ENCODE measurements at places on chromosomes 6 and 20.

DNA sequence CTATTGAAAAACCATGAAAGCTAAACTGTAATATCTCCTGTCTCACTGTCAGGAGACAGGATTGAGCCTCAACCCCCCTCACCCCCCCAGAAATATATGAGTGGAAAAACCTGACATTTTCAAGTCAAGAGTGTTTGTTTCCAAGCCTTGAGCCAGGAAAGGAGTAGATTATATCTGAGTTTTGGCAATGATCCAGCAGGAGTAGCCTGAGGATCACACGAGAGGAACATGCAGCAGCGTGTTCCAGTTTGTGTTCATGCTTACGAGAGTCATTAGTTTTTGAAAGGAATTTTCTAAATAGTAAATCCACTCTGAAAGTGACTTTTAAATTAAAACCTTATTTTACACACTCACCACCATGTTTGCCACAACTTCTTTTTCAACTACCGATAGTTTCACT is 15.8 kb downstream of the IL22RA2 start:
- DNase-seq = no peak

DNA sequence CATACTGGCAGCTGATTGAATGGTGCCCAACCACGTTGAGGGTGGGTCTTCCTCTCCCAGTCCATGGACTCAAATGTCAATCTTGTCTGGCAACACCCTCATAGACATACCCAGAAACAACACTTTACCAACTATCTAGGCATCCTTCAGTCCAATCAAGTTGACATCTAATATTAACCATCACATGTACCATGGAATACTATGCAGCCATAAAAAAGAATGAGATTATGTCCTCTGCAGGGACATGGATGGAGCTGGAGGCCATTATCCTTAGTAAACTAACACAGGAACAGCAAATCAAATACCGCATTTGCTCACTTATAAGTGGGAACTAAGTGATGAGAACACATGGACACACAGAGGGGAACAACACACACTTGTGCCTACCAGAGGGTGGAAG is 206.9 kb upstream of the RNF217 start:
- DNase-seq = no peak

DNA sequence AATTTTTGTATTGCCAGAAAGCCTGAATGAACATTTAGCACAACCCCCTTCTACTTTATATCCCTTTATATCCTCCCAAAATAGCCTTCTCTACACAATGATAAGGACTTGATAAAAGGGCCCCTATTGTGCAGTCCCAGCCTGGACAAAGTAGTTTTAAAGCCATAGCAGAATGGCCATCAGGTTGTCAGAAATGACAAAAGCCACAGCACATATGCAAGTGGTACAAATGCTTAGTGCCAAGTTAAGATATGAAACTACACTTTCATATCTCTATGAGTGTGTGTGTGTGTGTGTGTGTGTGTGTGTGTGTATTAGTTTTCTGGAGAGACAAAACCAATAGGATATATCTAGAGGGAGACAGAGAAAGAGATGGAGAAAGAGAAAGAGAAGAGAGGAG is 132.6 kb downstream of the SGK1 start:
- no peak for DNase-seq

GRCh38 chr6:37878150-37878710 is 58.7 kb downstream of the ZFAND3 start:
- no peak for DNase-seq

- DNase-seq = no peak
Observed at GRCh38 chr6:132866762-132867449, 52.5 kb downstream of the RPS12 start.

GRCh38 chr20:62087227-62087626 is 21.5 kb upstream of the TAF4 start:
- DNase-seq = no peak

DNA sequence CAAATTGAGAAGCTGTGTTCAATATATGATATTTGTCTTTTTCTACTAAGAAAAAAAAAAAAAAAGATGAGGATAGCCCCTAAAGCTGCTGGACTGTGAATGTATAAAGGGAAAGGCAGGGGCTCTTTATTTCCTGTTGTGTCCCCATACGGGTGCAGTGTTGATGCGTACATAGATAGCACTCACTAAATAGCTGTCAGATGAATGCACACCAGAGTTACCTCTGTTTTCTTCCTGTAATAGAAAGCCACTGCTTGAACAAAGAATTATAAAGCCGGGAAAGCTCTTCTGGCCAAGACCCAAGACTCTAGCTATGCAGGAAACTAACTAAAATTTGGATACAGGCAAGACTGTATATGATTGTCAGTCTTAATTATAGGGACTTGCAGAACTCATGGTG is 260.0 kb downstream of the FARS2 start:
- no peak for DNase-seq

- no peak for DNase-seq
Observed at GRCh38 chr6:11810854-11811643, 32.4 kb upstream of the ADTRP start.

- DNase-seq = peak; percentile 17
Observed at GRCh38 chr20:36461600-36462439, 79.5 kb upstream of the MYL9 start.

DNA sequence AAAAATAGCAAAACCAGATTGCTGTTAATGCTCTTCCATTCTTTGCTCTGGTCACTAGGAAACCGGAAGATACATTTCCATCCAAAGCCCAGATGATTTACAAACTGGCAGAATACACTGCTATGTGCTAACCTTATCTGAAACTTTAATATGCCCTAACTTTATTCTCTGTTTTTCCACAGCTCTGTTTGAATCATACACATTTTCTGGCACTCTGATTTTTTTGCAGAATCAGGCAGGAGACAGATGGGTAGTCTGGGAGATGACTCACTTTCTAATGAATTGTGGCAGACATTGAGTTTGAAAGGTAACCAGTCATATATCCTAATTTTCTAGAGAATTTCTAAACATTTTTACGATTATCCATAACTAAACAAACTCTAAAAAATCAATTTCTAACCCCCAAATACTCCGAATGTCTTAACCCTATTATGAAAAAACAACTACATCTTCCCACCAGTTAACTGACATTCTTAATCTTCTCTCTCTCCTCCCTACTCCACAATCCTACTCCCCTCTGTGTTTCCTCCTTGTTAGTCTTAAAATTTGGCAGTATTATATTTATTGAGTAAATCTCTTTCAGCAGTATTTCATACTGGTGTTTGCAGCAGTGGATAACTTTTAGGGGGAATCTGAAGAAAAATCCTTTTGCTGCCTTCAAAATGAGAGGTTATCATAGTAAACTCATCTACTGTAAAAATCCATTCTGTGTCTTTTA is 63.5 kb downstream of the MAN1A1 start:
- no peak for DNase-seq

DNA sequence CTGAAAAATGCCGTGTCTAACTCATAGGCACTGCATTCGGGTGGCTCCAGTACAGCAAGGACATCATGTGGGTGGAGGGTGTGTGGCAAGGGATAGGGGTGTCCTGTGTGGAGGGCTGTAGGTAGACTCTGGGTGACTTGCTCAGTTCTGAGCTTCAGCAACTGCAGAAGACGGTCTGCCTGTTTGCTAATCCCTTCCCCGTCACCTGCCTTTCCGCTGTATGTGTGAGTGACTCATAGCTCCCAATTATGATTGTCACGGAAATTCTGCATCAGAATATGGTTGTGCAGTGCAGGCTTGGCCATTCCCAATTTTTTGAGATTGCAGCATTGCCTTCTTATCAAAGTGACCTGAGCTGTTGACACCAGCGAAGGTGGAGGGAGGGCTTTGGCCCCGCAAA is 174.3 kb downstream of the CDH4 start:
- no peak for DNase-seq

DNA sequence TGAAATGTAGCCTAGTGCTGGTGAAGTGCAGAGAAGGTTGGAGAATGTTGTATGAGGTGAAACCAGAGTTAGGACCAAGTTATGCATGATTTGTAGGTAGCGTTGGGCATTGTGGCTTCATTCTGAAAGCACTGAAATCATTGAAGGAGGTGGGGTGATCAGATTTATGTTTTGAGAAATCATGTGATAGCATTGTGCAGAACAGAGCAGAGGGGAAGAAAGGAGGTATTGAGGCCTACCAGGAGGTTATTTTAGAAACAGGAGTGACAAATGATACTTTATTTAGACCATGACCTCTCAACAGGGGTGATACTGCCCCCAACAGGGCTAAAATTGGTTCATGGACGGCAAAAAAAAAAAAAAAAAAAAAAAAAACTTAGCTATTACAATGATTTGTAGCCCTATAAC is 15.6 kb upstream of the HMGN3 start:
- DNase-seq = no peak

DNA sequence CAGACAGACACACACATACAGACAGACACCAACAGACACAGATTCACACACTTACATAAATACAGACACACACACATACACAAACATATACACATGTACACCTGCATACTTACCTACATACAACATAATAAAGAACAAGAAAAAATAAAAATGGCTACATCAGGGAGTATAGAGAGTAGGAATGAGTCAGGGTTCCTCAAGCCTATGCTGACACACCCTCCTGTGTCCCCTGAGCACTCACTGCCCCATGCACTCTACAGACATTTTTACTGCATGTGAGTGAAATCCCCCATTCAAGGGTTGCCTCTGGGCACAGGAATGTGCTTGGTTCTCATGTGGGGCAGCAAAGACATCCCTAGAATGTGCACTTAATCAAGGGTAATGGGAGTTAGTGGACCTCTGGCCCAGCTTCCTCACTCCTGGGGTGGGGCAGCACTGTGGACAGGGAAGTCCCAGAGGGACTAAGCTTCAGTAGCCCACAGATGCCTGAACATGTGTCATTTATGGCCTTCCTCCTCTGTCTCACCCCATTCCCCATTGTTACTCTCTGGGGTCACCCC is 185.9 kb upstream of the FOXA2 start:
- DNase-seq = no peak

- no peak for DNase-seq
Observed at GRCh38 chr20:49320460-49320859, 42.6 kb upstream of the ZNFX1 start.

- DNase-seq = no peak
Observed at GRCh38 chr6:107699697-107700325, 124.3 kb downstream of the SCML4 start.

- no peak for DNase-seq
Observed at GRCh38 chr20:50735813-50736212, 4.4 kb downstream of the PARD6B start.

DNA sequence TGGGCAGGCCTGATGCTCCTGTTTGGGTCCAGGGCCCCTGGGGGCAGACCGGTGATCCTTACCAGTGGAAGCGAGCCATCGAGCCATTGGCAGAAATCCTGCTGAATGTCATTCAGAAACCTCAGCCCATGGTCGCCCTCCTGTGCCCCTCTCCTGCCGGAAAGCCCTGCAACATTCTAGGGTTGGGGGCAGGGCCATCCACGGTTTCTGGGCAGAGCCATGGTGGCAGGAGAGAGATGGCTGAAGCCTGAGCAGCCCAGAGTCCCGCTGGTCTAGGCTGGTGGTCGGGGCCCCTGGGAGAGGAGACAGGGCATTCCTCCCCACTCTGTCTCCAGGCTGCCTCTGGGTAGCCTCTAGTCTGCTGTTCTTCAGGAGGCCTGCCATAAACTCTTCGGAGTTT is 19.6 kb upstream of the CHMP4B start:
- DNase-seq = no peak

DNA sequence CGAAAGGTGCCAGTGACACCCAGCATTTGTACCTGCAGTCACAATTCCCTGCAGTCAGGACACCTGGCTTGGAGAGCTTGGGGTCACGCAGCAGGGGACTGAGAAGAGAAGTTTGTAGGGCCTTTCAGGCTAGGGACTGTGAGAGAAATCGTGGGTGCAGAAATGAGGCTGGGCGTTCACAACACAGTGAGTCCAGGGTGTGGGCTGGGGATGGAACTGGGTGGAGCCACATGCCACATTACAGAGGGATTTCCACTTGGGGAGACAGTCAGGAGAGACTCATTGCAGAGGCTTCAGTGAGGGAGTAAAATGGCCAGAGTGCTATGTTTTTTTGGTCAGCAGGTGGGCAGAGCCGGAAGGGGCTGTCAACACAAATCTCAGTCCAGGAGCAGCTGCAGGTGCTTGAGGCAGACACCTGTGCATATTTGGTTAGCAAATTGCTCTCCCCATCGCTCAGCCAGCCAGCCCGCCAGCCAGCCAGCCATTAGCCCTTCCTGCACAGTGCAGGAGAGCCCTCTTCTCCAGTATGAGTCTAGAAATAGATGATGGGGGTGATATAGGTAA is 7.4 kb downstream of the ITPR3 start:
- no peak for DNase-seq

DNA sequence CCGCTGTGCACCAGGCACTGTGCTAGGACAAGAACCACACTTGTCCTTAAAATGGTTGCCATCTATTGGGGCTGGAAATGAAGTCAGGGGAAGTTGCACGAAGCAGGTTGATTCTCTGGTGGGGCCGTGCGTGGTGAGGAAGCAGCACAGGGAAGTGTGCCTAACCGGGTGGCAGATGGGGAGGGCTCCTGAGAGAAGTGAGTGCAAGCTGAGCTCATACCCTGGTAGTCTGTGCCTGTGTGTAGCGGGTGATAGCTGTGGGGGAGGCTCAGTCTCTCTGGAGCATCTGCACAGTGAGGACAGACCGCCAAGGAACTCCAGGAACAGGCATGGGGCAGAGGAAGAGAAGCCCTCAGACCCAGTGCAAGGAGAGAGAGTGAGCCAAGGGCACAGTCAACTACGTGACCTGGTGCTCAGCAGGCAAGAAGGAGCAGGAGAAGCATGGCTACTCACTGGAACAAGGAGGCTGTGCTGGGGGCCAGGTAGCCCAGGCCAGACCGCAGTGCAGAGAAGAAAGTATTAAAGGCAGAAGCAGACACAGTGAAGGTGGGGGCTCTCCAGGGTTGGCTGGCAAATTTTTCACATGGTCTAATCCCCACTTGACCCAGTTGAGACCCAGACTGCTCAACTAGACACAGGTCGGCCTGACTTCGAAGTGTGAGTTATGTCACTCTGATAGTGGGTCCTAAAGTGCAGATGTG is 155.0 kb downstream of the CDH26 start:
- no peak for DNase-seq

DNA sequence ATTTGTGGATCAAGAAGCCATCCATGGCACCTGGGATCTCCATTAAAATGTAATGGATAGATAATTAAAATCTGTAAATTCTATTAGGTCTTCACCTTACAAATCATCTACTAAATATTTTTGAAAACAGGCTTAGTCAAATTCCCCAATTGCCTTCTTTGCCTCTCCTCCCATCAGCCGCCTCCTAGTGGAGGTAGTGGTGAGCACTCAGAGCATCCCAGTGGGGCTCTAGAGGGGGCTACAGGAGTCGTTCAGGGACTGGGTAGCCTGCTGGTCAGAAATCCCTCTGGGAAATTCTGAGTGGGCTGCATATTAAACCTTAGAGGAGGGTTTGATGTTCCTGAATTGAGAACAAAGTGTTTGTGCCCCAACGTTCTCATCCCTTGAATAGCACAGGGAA is 20.8 kb upstream of the PAX1 start:
- DNase-seq = no peak

- no peak for DNase-seq
Observed at GRCh38 chr20:29410806-29411457, 1846.5 kb upstream of the DEFB115 start.

- DNase-seq = no peak
Observed at GRCh38 chr20:37342231-37343177, 3.4 kb upstream of the SRC start.

- no peak for DNase-seq
Observed at GRCh38 chr20:46311039-46311650, 2.8 kb upstream of the CDH22 start.

All from stimulated activated CD8-positive, alpha-beta memory T cell treated with anti-CD3 and anti-CD28 coated beads, Interleukin-12 subunit alpha, Interleukin-12 subunit beta, amount 100 ng/mL, for 4 hours (primary cell).